Activated naive CD4-positive, alpha-beta T cell (primary cell): ENCODE measurements at places on chromosomes 13 and 19.

- peak; percentile 77 for DNase-seq
Measured at GRCh38 chr19:11242864-11243797, 3.7 kb downstream of the ANGPTL8 start.

DNA sequence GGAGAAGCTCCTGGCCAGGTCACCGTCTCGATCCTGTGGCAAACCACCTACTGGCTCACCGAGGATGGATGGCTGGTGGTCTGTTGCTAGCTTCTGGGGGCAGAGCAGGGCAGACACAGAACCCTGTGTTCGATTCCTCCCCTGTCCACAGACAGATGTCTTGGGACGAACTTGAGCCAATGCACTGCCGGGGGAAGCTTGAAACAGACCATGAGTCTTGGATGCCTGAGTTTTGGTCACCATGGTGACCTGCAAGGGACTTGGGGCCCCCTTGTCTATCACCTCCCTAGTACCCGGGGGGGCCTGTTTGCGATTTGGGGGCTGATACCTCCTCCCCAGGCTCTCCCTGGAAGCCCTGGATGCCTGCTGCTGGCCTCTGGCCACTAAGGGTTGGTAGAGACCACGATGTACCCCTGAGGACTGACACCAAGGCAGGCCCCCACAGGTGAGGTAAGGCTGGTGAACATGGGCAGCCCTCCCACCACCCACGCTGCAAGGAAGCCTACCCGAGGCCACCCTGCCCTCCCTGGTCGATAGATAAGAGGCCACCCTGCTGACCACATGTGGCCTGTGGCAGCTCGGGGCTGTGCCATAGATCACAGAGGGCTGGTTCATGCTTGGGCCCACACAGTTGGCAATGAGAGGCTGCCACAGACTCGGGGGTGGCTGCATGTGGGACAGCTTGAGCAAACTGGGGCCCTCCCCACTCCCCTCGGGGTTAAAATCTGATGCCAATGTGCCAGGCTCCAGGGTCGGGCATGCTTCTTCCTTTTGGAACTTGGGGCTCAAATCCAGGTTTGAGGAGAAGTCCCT, 10.7 kb downstream of the IQCN start:
- no peak for DNase-seq

DNA sequence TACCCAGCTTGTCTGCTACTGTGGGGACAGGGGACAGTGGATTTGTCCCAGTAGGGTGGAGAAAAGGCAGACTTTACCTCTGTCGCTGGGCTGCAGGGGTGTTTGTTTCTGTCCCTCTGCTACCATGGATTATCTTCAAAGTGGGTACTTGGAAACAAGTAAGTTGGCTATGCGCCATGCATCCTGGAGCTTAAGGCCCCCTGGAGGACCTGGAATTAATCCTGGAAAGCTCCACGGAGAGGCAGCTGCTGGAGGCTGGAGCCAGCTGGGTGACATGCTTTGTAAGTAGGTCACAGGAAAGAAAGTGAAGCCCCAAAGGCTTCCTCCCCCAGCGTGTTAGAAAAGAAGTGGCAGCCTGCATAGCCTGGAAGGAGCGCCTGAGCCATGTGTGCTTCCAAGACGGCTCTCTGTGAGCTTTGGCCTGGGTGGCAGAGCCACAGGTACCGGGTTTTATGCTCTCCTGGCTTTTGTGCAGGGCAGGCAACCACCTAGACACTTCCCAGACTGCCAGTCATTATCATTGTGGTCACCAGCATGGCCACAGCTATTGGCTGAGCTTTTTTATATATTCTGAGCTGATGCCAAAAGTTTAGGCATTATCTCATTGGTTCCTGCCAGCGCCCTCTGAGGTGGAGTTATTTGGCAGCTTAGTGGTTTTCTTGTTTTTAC, 9.5 kb downstream of the B3GLCT start:
- no peak for DNase-seq

DNA sequence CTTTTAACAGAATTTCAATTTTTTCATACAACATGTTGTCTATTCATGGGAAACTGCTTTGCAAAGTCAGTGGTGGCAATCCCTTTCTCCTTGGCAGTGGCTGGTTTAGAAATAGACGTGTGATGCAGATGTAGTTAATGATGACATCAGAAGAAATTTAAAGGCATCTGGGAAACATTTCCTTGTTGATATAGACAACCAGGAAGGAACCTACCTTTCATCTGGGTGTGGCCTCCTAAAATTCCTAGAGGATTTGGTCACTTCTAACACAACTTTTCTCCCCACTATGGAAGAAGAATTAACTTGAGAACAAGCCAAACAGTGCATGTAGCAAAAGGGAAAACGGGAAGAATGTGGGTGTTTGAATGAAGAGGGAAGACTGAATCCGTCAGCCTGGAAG, 102.8 kb downstream of the EFNB2 start:
- no peak for DNase-seq

DNA sequence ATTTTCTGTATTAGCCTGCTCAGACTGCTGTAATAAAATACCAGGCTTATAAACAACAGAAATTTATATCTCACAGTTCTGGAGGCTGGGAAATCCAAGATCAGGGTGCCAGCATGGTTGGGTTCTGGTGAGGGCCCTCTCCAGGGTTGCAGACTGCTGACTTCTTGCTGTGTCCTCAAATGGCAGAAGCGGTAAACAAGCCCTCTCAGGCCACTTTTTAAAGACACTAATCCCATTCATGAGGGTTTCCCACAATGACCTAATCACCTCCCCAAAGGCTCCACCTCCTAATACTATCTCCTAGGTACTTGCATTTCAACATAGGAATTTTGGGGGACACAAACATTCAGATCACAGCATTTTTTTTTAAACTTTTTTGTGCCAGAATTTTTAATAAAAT, 159.3 kb downstream of the PDS5B start:
- no peak for DNase-seq

GRCh38 chr13:111247552-111247951, 72.9 kb upstream of the TEX29 start:
- DNase-seq: no peak

DNA sequence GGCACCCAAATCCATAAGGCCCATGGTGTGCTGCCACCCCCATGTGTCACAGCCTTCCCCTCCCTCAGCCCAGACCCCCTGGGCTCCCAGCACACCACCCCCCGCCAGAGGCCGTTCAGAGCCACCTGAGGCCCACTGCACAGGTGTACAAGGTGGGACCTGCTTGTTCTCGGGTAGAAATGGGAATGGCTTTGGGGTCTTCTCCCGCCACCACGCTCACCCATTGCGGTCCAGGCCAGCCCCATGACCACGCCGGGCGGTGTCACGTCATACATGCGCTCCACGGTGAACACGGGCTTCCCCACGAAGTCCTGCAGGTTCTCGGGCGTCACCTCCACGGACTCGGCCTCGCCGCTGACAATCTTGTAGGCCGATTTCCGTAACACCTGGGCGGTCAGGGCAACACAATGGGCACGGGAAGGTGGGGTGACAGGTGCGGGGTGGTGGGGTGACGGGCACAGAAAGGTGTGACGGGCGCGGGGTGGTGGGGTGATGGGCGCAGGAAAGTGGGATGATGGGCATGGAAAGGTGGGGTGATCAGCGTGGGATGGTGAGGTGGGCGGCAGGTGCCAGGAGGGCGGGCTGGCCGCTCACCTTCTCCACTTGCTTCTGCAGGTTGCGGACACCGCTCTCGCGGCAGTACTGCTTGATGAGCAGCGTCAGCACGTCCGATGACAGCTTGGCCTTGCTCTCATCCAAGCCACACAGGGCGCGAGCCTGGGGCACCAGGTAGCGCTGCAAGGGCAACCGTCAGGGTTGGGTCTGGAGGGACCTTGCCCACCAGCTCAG, 4.3 kb downstream of the RPL36 start:
- no peak for DNase-seq

DNA sequence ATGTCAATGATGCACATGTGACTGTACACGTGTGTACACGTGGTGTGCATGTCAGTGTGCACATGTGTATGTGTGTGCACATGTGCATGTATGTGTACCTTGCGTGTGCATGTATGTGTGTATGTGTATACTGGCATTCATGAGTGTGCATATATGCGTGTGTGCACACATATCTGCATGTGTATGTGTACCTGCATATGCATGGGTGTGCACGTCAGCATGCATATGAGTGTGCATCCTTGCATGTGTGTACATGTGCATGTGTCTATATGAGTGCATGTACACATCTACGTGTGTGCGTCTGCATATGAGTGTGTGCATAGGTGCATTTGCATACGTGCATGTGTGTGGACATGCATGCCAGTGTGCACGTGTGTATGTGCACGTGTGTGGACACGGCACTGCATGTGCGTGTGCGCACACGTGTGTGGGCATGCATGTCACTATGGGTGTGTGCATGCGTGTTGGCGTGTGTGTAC, 48.5 kb downstream of the GADD45B start:
- DNase-seq: no peak

GRCh38 chr19:41123716-41124294, 9.6 kb downstream of the CYP2F1 start:
- DNase-seq: no peak

GRCh38 chr19:7863971-7864689, 10.1 kb downstream of the PRR36 start:
- no peak for DNase-seq

GRCh38 chr13:85816413-85816812, 17.2 kb upstream of the SLITRK6 start:
- DNase-seq: no peak

DNA sequence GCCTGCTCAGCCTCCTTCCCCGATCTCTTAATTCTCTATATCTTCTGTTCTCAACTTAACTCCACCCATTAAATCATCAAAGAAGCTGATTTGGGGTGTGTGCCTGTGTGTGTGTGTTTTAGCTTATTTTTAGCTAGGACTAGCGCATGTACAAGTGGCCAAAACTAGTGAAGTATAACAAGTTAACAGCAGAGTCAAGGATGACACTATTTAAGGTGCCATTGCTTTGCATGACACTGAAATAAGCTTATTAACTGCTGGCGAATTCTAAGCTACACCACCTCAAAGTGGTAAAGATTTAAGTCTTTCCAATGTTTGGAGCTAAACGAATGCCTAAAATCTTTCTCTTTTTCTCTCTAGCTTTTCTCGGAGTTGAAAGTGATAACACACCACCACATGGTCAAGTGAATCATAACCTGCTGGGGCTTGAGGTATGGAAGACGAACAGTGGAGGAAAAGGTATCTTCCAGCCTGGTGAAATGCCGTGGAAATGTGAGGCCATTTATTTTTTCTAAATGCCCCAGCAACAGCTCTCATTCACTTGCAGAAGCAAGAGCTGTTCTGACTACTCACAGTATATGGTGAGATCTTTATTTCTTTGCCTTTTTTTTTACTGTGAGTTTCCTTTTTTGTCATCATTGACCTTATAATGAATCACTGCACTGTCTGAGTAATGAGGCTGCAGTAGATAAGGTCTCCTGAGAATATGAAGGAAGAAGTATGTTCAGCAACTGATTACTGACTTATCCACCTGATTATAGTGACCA, 570.3 kb downstream of the PCDH9 start:
- DNase-seq: no peak

GRCh38 chr13:99353836-99354235, 46.6 kb upstream of the GPR183 start:
- no peak for DNase-seq

GRCh38 chr13:111846391-111847159, 220.4 kb upstream of the SOX1 start:
- DNase-seq: no peak

GRCh38 chr19:57664269-57665127, 4.2 kb upstream of the ZSCAN4 start:
- DNase-seq: no peak

DNA sequence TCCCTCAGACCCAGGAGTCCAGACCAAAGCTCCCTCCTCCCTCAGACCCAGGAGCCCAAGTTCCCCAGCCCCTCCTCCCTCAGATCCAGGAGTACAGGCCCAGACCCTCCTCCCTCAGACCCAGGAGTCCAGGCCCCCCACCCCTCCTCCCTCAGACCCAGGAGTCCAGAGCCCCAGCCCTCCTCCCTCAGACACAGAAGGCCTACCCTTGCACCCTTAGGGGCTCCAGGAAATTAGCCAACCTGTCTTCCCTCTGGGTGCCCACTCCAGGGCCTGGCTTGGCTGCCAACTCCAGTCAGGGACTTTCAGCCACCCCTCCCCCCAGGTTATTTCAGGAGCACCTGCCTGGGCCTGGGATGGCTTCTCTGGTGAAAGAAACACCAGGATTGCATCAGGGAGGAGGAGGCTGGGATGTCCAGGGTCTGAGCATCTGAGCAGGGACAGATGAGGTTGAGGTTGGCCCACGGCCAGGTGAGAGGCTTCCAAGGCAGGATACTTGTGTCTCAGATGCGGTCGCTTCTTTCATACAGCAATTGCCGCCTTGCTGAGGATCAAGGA, at the start of gene FGF21:
Gene FGF21 (plus strand): TSS at position 441 of the 558 bp plus-strand sequence. CDS start 713 bp downstream, outside the sequence.
- no peak for DNase-seq
